ENCODE measurements at places on chromosomes 6 and 20. TPM values are rescaled to one million over a fixed set of nuclear protein-coding genes. Genes with fewer than 3 reads are reported as not detected.

- DNase-seq = no peak
Measured at GRCh38 chr6:134070271-134070670, 17.8 kb upstream of the SLC2A12 start.

Gene STAU1
- polyA plus RNA-seq = 121 TPM

DNA sequence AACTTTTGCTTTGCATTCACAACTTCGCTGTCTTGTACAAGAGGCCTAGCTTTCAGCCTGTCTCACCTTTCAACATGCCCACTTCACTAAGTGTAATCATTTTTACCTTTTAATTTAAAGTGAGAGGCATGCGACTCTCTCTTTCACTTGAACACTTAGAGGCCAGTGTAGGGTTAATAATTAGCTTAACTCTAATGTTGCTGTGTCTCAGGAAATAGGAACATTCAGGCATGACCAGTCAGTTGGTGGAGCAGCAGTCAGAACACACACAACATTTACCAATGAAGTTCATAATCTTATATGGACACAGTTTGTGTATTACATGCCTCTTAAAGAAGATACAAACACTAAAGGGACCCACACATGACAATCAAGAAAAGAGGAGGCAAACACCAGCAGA lies 47.6 kb downstream of the HTR1B start:
- no peak for DNase-seq

DNA sequence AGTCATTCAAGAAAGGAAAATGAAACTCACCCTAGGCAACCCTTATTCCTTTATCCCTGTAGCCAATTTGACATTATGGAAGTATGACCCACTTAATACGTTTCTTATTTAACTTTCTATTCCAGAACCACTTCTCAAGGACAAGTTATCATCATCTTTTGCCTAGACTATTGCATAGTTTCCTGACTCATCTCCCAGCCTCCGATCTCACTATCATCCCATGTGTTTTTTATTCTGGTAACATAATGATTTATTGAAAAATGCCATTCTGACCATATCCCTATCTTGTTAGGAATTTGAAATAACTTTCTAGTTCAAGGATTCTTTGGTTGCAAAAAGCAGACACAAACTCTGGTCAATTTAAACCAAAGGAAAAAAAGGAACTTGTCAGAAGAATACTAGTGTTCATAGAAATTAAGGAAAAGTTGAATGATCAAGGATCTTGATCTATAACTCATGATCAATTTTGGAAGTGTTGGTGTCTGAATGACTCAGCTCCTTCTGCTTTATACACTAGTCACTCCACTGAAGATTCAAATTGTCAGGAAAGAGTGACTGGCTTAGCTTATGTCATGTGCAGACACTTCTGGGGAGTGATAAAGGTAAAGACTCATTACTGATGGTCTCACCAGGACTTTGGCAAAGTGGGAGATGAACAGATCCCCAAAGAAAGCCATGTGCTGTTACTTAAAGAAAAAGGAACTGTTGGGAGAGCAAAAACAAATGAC lies 8.5 kb upstream of the TINAG start:
- no peak for DNase-seq

Gene AVP
- polyA plus RNA-seq = 0.33 TPM

GRCh38 chr6:157034436-157035230 lies 257.5 kb downstream of the ARID1B start:
- DNase-seq = no peak

Gene SNAP91
- 0.86 TPM for polyA plus RNA-seq

Gene FBXL4
- 26.2 TPM for polyA plus RNA-seq

Gene FAM217A
- polyA plus RNA-seq = 2.3 TPM

Gene PNLDC1
- 0.14 TPM for polyA plus RNA-seq

GRCh38 chr6:44906761-44907160 lies 421.4 kb upstream of the RUNX2 start:
- DNase-seq = no peak

DNA sequence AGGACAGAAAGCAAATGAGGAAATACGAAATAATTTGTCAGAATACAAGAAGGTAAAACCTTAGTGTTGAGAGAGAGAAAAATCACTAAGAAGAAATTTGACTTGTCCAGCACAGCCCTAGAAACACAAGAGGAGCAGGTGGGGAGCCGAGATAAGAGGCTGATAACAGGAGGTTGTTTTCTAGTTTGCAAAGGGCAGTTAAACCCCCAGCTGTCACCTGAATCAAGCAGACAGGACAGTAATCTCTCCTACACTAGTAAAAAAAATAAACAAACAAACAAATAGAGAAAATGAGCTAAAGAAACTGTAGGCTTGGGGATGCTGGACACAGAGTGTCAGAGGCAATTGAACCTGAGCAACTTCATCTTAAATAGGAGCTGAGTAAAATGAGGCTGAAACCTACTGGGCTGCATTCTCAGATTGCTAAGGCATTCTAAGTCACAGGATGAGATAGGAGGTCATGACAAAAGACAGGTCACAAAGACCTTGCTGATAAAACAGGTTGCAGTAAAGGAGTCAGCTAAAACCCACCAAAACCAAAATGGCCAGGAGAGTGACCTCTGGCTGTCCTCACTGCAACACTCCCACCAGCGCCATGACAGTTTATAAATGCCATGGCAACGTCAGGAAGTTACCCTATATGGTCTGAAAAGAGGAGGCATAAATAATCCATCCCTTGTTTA lies 40.4 kb downstream of the FAM184A start:
- no peak for DNase-seq

Gene VNN1
- polyA plus RNA-seq = 0.26 TPM

Gene MYO6
- polyA plus RNA-seq = 95.8 TPM

GRCh38 chr6:165308926-165309731 lies at the start of gene C6orf118:
C6orf118 (minus strand) TSS chr6:165309605; CDS start chr6:165309586, 19 bp downstream.
- peak; percentile 82 for DNase-seq

- DNase-seq = no peak
Measured at GRCh38 chr6:16743664-16744210, 17.5 kb downstream of the ATXN1 start.

DNA sequence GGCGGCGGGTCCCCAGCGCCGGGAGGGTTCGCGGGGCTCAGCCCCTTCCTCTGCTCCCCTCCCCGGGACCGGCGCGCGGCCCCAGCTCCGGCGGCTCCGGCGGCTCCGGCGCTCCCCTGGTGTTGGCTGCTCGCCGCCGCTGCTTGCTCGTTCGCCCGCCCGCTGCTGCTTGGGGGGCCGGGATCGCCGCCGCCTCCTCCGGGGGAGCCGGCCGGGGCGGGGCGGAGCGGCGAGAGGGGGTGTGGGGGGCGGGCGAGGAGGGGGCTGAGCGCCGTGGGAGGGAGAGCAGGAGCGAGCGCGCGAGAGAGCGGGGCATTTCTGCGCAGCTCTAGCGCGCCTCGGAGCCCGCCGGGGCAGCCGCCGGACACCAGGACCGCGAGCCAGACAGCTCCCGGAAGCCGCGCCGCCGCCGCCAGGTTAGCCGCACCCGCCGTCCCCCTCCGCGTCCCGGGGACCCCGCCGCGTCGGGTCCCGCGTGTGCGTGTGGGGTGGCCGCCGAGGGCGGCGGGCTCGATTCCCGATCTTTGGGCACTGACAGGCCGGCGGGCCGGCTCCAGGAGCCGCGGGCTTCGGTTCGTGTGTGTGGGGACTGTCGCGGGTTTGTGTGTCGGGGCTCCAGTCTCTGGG lies 62.0 kb upstream of the EPB41L1 start:
- no peak for DNase-seq

DNA sequence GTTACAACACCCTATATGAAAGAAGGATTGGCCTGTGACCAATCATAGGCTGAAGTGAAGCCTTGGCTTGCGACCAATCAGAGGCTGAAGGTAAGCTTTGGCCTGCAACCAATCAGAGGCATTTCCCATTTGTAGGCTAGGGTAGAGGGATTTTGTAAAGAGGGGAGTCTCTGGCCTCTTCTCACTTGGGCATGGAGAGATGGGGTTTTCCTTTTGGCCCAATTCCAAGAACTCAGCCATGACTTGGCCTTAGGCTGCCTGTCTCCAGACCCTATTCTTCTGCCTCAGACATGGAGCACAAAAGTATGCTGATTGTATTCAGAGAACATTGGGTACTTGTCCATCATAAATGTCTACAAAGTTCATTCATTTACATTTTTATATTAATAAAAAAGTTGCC lies 308.3 kb downstream of the UTRN start:
- no peak for DNase-seq

DNA sequence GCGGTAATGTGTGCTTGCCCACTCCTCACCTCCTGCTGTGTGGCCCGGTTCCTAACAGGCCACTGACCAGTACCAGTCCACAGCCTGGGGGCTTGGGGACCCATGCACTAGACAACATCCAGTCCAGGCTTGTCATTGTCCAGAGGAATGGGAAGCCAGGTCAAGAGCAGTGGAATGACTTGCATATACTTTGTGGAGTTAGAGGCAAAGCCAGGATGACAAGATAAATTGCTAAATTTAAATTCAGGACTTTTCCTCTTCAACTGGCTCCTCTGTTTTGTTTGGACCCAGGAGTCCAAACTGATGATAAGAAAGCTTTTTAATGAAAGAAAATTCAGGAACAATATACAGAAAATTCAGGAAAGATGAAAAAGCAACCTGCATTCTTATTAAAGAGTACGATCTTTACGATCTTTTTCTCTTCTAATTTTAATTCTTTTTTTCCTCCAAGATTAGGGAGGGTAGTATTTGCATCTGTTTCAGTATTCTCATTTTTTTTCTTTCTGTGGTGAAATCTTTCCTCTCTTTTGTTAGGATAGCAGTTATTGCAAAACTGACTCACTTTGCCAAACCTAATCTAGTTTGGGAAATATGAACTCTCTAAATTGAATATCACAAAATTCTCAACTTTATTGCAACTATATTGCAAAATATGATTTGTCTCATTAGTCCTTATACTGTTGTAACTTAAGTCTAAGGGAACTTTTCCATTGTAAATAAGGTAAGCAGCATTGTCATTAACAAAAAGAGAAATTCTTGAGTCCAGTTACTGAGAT lies 48.2 kb downstream of the DCBLD1 start:
- DNase-seq = no peak

GRCh38 chr6:83467620-83468036 lies 36.8 kb upstream of the ME1 start:
- DNase-seq = no peak

- DNase-seq = no peak
Measured at GRCh38 chr6:147216915-147217314, 12.7 kb downstream of the STXBP5 start.

DNA sequence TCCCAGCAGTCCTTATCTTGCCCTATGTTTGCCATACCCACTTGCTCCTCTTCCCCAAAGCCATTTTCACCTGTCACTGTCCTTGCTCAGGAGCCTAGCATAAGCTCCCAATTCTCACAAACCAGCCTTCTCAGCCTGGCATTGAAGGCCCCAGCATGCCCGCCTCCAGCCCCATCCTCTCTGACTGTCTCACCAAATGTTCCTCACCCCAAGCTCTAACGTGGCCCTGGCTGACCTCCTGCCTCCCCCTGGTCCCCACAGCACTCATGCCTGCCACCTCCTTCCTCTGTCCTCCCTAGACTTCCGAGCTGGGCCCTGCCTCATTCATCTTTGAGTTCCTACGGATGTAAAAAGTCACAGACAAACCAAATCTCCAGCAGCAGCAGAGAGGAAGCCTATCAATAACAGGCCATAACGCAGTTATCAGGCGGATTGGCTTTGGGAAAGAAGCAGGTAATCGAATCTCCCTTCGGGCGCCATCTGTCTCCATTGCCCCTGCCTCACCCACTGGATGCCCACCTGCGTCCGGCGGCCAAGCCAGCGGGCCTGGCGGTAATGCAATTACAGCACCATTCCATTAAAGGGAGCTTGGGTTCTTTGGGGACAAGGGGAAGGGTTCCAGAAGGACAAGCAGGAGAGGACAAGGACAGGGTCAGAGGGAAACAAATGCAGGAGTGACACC lies 104.4 kb downstream of the MRPL14 start:
- DNase-seq = no peak

DNA sequence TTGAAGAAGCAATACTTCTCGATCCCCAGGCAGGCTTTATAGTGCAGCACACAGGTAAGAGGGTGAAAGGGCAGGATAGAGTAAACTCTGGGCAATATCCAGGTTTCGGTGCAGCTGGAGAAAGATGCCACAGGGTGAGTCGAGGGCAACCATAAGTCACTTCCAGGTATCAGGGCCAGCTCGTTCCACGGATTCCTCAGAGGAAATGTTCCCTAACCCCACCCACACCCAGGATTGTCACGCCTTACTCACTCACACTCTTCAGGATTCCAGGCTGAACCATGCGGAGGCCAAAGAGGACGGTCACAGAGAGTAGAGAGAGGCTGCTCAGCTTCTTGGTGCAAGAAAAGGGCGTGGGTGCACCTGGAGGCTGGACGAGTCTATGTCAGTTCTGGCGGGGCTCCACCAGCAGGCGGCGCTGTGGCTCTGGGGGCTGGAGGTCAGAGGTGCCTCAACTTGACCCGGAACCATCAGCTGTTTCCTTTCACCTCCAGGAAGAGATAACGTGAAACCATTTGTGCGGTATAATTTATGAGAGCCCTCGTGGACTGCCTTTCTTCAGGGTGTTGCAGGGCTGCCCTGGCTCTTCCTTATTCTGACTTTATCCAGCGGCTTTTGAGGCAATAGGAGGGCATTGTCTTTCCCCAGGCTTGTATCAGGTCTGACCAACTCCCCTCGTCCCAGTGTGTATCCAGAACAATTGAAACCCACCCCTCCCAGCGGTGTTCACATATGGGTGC lies 14.5 kb upstream of the WFDC12 start:
- DNase-seq = no peak

GRCh38 chr20:58133020-58133808 lies 95.2 kb downstream of the ANKRD60 start:
- DNase-seq = peak; percentile 55

Gene CHMP4B
- polyA plus RNA-seq = 110 TPM

DNA sequence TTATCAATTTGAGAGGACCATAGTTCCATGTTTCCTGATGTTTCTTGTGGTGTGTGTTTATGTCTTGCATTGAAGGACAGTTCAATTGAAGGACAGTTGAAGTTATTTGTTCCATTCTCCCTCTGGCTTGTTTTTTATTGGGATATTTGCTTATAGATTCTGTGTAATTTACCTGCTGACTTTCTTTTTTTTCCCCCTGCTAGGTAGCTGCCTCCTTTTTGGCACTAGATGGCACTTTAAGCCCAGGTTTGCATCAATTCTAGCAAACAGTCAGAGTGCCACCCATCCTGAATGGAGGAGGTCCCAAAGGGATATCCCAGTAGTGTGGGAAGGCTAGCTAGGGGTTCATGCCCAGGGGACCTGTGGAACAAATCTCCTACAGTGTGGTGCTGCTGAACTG lies 78.1 kb downstream of the CFAP61 start:
- DNase-seq = no peak

- DNase-seq = no peak
Measured at GRCh38 chr20:3067139-3068014, 4.0 kb upstream of the OXT start.

Gene WFDC12
- not detected for polyA plus RNA-seq
